Fibroblast of the aortic adventitia (primary cell): ENCODE measurements at places on chromosomes 5 and 9.

DNA sequence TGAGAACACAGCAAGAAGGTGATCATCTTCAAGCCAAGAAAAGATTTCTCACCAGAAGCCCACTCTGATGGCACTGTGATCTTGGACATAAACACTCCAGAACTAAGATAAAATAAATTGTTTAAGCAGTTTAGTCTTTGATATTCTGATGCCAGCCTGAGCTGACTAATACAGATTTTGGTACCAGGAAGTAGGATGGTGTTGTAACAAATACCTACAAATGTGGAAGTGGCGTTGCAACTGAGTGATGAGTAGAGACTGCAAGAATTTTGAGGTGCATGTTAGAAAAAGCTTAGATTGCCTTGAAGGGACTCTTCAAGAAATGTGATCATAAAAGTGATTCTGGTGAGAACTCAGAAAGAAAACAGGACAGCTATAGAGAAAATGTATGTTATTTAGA, 592.4 kb upstream of the DAB2 start:
- DNase-seq = no peak

GRCh38 chr5:139592289-139592688, 31.1 kb downstream of the UBE2D2 start:
- no peak for DNase-seq

- no peak for DNase-seq
Measured at GRCh38 chr5:143559586-143560109, 156.2 kb upstream of the NR3C1 start.

DNA sequence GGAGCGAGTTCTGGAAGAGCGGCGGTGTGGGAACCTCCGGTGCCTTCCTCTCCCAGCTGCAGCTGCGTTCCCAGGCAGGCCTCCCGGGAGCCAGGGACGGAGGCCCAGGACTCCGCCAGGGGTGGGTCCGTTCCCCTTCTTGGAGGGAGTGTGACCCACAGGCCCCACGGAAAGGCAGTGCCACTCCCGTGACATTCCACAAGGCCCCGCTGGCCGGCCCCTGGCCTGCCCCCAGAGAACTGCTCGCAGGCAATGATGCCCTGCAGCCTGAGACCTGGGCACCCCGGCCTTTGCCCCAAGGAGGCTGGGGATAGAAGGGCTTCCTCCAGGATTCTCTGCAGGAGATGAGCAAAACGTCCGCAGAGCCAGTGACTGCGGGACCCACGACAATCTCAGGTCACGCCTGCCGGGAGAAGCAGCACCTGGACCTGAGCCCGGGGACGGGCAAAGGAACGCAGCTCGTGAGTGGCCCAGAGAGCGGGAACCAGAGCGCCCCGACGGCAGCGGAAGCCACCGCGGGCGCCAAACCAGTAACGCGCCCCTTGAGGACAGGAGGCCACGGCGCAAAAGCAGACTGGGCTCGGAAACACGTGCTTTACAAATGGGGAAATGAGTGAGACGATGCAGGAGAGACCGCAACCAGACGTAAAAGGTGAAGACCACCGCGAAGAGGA, 9.3 kb downstream of the OBP2B start:
- DNase-seq = no peak

GRCh38 chr5:74063346-74063745, 437.4 kb downstream of the ARHGEF28 start:
- no peak for DNase-seq

DNA sequence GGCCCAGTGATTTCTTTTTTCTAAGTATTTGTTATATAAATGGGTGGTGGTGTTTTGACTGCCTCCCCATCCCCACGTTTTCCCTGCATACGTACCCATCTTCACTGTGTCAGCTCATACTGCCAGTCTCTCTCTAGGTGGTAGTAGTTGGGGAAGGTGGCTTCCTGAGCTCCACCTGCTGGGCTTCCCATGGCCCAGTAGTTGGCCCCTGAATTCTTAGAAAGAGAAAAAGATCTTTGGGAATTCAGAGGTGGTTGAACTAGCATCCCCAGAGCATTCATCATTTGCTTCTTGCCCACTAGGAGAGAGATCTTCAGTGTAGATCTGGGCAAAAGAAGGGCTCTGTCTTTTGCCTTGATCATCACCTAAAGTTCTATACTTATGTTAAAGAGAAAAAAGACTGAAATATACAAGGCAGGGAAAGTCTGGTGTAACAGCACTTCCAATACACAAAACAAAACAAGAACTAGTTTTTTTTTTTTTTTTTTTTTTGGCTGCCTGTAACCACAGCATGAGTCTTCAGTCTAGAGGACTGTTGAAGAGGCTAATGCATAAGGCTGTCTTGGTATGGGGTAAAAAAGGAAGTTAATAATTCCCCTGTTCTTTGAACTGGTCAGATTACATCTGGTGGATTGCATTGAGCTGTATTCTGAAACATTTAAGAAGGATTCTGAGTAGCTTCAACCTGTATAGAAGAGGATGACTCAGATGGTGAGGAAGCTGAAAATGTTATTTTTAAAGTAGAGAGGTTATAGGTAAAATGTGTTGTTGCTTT, 128.7 kb downstream of the ATG10 start:
- no peak for DNase-seq

- peak; percentile 51 for DNase-seq
Measured at GRCh38 chr5:154945695-154946301, 4.9 kb downstream of the MRPL22 start.
